SK-N-SH (cell line): ENCODE measurements at places on chromosomes 5 and 9. TPM values are rescaled to one million over a fixed set of nuclear protein-coding genes. Genes with fewer than 3 reads are reported as not detected.

The TAF11L10 gene
- polyA plus RNA-seq: not detected in 2 replicates

The PCDHB11 gene
- 0.41 and 0.61 TPM in 2 replicates for polyA plus RNA-seq

The PHF24 gene
- polyA plus RNA-seq: not detected in 2 replicates

The ZBTB34 gene
- 2.9 and 4.1 TPM in 2 replicates for polyA plus RNA-seq

The ANKRD31 gene
- polyA plus RNA-seq: 0.05 and 0.06 TPM in 2 replicates
